ENCODE measurements at places on chromosomes 16 and 17.
A peak's percentile ranks its signal among the peaks of the same experiment; 100 is the strongest.

DNA sequence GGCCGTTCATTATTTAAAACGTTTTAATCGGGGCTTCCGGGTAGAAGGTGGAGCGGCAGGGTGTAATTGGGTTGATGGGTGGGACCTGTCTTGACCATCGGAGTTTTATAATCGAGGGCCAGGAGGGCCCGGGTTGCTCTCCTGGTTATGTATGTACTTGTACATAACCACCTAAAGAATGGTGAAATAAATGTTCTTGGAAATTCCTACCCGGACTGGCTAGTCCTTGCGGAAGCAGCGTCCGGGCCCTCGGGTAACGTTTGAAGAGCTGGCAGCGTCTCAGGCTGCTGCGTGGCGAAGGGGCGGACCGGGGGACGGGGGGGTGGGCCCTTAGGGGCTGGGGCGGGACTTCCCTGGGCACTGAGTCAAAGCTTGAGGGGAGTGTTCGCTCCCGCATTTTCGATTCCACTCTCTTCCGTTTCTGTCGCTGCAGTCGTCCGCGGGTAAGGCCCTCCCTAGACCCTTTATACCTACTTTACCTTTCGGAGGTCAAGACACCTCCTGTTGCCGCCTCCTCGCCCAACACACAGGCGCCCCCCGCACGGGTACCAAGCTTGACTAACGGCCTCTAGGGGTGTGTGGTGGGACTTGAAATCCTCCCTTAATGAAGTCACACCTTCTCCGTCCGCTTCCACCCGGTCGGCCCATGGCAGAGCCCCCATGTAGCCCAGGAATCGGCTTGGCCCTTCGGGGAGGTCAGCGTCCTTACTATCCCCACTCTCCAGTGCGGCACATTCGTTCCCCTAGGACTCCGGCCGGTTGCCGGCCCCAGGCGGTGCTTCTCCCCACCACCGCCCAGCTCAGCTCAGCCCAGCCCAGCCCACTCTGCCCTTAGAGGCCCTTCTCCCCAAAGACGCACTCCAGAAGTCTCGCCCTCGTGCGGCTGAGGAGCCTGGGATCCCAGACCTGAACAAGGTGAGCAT, at the start of gene TMEM106A:
Gene TMEM106A, plus strand, starts transcription at position 396 of the 923 bp plus-strand sequence. CDS start 1,167 bp downstream, outside the sequence.
- DNase-seq, result peak; percentile 81

- no peak for DNase-seq
Measured at GRCh38 chr16:74094514-74094913, 202.1 kb upstream of the PSMD7 start.

GRCh38 chr17:61538480-61538879, 52.5 kb downstream of the NACA2 start:
- DNase-seq, result no peak

DNA sequence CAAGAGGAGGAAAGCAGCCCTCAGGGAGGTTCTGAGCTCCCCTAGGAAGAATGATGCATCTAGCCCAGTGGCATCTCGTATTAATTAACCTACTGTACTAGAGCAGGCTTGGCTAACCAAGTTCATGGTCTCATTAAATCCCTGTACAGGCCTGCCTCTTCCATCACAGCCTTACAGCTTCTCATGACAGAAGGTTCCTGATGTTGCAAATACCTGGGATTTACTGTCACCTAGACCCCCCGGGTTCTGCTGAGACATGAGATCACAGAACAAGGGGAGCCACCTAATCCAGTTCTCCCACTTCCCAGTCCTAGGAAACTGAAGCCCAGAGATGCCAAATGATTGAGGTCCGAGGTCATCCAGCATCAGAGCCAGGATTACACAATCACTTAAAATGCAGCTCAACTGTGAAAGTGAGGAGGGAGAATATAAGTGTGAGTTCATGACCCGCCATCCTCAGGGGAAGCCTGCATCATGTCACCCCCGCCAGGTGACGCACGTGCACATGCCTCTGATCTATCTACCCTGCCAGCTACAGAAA, 23.9 kb downstream of the ACLY start:
- DNase-seq, result no peak

DNA sequence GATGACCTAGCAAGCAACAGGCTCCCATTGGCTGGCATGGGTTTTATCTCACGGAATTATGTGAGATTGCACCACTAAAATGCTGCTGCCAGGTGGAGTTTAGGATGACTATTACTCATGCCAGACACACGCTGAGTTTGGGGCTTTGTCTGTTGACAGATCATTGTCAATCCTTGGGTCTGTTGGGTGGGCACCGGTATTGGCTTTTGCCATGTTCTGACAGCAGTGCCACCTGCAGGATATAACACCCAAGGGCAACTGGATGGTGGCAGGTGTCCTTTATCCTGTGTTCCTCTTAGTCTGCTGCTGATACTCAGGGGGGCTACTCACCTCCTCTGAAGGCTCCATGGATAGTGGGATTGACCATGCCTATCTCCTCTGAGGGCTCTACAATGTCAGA, 221.6 kb upstream of the DYNLRB2 start:
- no peak for DNase-seq

DNA sequence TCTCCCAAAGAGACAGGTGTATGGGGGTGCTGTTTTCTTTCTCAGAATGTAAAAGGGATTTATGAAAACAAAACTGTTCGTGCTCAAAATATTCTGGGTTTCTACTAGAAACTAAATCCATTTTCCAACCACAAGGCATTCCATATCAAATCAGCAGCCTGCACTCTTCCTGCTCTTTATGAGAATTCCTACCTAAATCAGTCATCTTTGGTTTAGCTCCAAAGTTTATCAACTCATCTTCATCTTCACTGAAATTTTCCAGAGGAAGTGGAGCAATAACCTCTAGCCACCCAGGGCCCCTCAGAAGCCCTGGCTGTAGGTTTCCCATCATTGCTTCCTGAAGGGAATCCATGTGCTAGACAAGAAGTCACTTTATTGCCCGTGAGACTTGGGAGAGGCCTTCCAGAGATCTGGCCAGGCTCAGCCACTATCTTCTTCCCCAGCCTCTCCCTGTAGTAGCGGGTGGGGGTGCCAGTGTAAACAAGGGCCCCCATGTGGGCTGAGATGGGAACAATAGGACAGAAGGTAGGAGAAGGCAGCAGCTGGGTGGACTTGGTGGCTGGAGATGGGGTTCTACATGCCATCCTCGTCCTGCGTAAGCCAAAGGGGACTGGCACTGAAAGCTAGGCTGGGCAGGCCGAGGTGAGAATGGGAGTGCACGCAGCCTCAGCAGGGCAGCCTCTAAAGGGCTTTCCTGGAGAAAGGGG, 22.0 kb upstream of the ALDH3A1 start:
- no peak for DNase-seq

- no peak for DNase-seq
Measured at GRCh38 chr17:44546671-44547606, 10.3 kb upstream of the FZD2 start.

- no peak for DNase-seq
Measured at GRCh38 chr17:19756546-19756945, 8.4 kb upstream of the ALDH3A1 start.

GRCh38 chr16:49635591-49636581, 220.0 kb downstream of the ZNF423 start:
- DNase-seq, result no peak

GRCh38 chr16:2866431-2866830, 8.5 kb upstream of the PRSS22 start:
- no peak for DNase-seq

GRCh38 chr17:77120868-77121267, 19.9 kb upstream of the SEC14L1 start:
- DNase-seq, result no peak

GRCh38 chr17:41196068-41196467, 6.4 kb downstream of the KRTAP9-1 start:
- no peak for DNase-seq

GRCh38 chr17:77999413-78000173, 41.1 kb downstream of the TNRC6C start:
- no peak for DNase-seq

DNA sequence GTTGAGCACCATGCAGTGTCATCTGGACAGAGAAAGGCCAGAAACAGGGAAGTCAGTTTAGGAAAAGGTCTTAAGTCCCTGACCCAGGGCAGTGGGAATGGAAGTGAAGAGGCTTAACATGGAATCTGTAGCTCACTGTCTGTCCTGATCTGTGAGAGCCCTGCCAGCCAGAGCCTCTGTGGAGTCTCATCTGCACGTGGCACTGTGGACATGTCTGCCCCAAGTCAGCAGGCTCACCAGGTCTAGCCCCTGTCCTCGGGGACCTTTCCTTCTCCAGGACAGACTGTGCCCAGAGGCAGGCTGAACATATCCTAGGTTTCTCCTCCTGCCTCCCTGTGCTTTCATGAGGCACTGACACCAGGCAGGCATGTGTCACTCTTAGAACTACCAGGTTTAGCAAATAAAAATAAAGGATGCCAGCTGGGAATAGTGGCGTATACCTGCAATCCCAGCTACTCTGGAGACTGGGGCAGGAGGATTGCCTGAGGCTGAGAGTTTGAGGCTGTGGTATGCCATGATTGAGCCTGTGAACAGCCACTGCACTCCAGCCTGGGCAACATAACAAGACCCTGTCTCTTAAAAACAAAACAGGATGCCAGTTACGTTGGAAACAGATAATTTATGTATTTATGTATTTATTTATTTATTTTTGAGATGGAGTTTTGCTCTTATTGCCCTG, 22.4 kb downstream of the UNK start:
- no peak for DNase-seq

- DNase-seq, result no peak
Measured at GRCh38 chr17:72840019-72840418, 252.5 kb downstream of the SLC39A11 start.

DNA sequence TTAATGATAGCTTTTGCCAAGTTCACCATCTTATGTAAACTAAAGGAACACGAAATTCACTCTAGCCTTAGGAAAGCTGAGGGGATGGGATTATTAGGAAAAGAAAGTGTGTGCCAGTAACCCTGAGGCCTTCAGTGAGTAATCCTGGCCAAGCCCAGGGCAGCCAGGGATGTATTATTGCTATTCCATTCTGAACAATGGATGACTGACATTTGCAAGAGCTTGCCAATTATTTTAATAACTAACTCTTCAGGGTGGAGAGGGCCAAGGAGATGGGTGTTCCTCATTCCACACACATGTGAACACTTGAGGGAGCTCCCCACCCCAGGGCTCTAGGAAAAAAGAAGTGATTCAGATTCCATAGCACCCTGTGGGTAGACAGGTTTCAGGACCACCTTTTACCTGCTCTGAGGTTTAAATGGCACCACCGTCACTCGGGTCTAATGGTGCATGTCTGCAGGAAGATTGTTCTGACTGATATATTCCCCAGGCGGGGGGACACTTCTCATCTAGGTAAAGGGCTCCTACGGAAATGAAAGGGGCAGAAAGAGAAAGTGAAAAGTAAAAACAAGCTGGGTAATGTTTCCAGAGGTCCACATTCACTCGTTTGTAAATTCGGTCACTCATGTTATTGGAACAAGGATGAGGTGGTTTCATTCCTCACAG, 41.5 kb downstream of the TK2 start:
- DNase-seq, result no peak

- no peak for DNase-seq
Measured at GRCh38 chr16:13335879-13336278, 434.5 kb downstream of the SHISA9 start.

DNA sequence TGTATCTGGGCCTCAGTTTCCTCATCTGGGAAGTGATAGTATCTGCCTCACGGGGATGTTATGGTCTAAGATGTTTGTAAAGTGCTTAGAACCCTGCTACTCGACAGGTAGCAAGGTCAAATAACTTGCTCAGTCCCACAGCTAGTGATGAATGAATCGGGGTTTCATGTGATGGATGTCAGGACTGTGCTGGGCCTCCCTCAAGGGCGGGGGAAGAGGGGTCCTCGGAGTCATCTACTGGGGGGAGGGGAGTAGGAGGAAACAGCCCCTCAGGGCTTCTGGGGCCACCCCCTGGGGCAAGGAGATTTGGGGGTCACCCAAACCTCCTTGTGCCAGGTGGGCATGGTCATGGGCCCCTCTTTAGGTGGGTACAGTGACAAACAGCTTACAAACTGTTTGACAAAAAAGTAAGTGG, 732 bp downstream of the PNPO start:
- DNase-seq, result no peak

DNA sequence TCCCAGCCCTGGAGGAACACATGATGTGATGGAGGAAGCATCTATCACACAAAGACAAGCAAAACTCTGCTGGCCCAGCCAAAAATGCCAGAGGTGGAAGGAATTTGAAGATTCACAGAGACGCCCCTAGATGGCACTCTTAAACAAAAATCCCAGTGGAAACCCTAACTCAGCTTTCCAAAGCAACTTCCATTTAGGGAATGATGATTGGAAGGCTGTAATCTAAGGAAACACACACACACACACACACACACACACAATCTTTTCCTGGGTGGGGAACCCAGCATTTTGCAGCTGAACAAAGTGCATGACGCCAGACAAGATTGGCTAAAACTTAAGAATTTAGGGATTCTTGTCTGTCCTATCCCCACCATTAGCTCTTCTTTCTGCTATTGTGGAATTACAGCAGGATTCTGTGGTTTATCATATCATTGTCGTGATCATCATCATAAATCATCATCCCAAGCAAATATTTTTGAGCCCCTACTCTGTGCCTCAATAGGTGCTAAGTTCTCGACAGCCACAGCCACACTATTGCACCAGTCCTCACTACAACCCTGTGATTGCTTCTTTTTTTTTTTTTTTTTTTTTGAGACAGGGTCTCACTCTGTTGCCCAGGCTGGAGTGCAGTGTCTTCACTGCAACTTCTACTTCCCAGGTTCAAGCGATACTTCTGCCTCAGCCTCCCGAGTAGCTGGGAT, 1.6 kb upstream of the LDAF1 start:
- DNase-seq, result peak; percentile 11
